NCI-H1417 treated with DMSO at 0.1 percent for 48 hours (cell line): ENCODE measurements at places on chromosomes 1 and 21.

DNA sequence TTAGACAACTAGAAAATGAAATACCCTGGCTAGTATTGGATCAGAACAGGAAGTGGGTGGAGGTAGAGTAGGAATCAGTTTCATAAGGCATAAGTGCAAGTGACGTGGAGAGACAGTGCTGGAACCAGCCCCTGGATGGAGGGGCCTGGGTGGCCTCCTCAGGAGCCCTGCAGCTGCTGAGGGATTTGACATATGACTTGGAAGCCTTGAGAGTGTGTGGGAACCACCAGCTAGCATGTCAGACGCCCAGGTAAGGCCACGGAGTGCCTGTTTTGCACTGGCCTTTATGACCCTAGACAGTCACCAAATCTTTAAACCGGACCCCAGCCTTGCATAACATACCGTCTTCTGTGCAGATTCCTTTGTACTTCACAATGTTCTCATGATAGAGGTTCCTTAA lies 94.4 kb downstream of the RAVER2 start:
- DNase-seq: no peak

DNA sequence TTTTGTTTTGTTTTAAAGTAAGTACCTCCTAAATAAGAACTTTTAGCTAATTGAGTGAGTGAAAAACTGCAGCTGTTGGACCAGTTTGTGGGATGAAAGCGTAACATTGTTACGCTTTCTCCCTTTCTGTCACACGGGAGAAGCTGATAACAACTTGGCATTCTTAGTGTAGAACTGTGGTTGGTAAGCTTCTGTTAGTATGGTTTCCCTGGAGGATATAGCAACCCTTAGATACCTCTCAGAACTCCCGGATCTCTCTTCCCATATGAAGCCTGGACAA lies 98.2 kb downstream of the CACHD1 start:
- no peak for DNase-seq

- DNase-seq: no peak
Measured at GRCh38 chr1:23100074-23100748, 68.4 kb downstream of the LUZP1 start.

- no peak for DNase-seq
Measured at GRCh38 chr1:34684266-34684665, 70.6 kb upstream of the GJB5 start.

GRCh38 chr1:48071513-48071912 lies 74.3 kb upstream of the TRABD2B start:
- no peak for DNase-seq

- no peak for DNase-seq
Measured at GRCh38 chr21:30408782-30409494, 13.1 kb downstream of the KRTAP13-1 start.

GRCh38 chr1:93528412-93528811 lies 80.5 kb downstream of the FNBP1L start:
- DNase-seq: no peak

DNA sequence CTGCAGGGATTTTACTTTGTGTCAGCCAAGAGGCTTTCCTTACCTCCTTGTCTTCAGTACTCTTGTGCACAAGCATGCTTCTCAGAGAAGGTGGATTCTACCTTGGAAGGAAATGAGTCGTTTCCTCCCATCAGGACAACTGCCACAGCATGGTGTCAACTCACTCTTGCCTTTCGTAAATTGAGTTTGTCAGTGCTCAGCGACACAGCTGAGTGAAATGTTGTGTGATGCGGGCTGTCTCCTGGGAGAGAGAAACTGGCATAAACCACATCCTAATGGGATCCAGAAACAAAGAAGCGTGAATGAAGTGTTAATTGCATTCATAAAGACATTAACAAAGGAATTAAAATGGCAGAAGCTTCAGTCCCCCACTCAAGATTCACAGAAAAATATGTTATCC lies 51.5 kb upstream of the SLC22A15 start:
- no peak for DNase-seq

- DNase-seq: no peak
Measured at GRCh38 chr1:154994269-154994587, 842 bp downstream of the LENEP start.

- DNase-seq: no peak
Measured at GRCh38 chr1:209651138-209651587, 1.1 kb downstream of the LAMB3 start.

DNA sequence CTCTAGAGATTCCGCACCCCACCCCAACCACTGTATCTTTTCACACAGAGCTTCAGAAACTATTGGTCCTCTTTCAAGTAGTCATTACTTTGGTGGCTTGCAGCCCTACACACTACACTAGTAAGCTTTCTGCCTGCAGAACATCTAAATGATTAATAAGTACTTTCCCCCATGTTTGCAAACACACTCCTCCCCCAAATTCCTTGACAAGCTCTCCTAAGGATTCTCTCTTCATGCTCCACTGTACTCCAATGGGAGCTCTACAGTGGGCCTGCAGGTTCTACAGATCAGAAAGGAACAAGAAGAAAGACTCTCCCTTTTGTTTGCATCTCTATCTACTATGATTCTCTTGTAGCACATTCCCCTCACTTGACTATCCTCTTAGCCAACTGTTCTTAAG lies 16.3 kb upstream of the NUF2 start:
- DNase-seq: no peak

- no peak for DNase-seq
Measured at GRCh38 chr21:31634993-31635392, 24.5 kb upstream of the SOD1 start.
